ENCODE measurements at places on chromosomes 7 and 10.
A peak's percentile ranks its signal among the peaks of the same experiment; 100 is the strongest.

- no peak for DNase-seq
Observed at GRCh38 chr7:82449910-82450309, 6.3 kb upstream of the CACNA2D1 start.

DNA sequence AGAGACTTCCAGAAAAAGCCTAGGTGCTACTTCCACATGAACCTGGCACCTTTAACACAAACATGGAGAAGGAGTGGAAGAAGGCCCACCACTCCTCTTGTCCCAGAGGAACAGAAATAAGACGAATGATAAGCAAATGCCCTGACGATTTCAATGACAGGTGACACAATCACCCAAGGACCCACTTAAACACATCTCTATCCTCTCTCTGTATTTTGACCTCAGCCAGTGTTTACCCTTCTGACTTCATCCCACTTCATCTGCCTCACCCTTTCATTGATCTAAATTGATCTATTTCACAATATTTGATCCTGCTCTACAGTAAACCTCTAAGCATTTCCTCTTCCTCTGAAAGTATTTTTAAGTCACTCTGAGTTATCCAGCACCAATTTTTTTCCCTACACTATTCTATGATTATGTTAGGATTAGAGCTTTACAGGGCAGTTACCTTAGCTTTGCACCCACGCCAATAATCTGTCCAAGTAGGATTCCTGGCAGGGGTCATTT lies 9.1 kb downstream of the GOT1 start:
- no peak for DNase-seq

GRCh38 chr10:79929409-79929904 lies 19.4 kb downstream of the SFTPD start:
- peak; percentile 56 for DNase-seq

GRCh38 chr7:16891338-16891737 lies 9.6 kb upstream of the AGR3 start:
- no peak for DNase-seq

GRCh38 chr10:49746626-49747302 lies 15.4 kb downstream of the OGDHL start:
- no peak for DNase-seq

- no peak for DNase-seq
Observed at GRCh38 chr10:127976286-127976685, 69.4 kb downstream of the PTPRE start.

DNA sequence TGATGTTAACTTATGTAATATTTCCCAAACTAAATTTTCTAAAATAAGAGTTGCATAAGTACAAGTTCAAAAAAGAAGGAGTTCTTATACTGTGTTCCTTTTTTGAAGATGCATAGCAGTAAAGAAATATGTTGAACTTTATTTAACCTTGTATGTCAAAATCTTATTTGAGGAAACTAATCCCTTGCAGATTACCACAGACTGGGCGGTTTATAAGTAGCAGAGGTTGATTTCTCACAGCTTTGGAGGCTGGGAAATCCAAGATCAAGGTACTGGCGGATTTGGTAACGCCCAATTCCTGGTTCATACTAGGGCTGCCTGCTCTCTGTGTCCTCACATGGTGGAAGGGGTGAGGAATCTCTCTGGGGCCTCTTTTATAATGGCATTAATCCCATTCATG lies 68.5 kb downstream of the GNAT3 start:
- DNase-seq, result no peak

DNA sequence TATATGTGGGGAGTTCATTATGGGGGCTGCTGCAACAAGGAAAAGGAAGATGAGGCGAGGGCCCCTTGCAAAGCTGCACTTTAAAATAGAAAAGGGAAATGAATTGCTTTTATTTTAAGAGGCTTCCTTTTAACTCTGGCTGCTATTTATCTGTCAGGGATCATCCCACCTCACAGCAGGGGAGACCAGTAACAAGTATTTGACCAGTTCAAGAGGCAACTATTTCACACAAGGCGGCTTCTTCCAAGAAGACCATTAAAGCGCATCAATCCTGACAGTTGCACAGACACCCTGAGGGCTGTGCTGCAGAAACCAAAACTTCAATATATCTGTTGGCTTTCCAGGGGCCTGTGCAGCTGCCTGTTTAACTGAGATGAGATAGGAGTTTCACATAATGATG lies 1009.2 kb downstream of the SORCS3 start:
- DNase-seq, result no peak

DNA sequence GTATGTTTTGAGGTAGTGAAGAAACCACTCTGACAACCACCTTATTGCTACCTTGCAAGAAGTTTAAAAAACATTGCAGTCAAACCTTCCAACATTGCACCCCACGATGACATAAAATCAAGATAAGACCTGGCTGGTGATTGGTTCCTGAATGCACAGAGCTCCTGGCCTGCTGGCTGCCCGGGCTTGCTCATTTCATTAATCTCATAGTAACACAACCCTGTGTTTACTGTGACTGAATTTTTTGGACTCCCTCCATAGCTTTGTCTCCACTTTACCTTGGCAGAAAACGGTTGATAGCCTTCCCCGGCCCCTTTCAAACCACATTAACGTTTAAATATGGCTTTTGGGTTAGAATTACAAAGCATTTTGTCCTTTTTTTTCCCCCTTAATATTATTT lies 27.5 kb downstream of the VWA2 start:
- no peak for DNase-seq

- DNase-seq, result no peak
Observed at GRCh38 chr10:32161586-32161985, 105.4 kb upstream of the KIF5B start.

Data from activated naive CD4-positive, alpha-beta T cell (primary cell).